ENCODE measurements at places on chromosomes 1 and 21. TPM values are rescaled to one million over a fixed set of nuclear protein-coding genes. Genes with fewer than 3 reads are reported as not detected.
A peak's percentile ranks its signal among the peaks of the same experiment; 100 is the strongest.

The TGFB2 gene
- not detected for polyA plus RNA-seq

The TAS1R3 gene
- polyA plus RNA-seq, result 0.28 TPM

The PLA2G2F gene
- not detected for polyA plus RNA-seq

The GREM2 gene
- 0.61 TPM for polyA plus RNA-seq

The CHIT1 gene
- not detected for polyA plus RNA-seq

The KIF17 gene
- polyA plus RNA-seq, result not detected

The SSX2IP gene
- 8.5 TPM for polyA plus RNA-seq

The GJA9 gene
- polyA plus RNA-seq, result not detected

The TMCO4 gene
- polyA plus RNA-seq, result 18.2 TPM

The RAVER2 gene
- polyA plus RNA-seq, result 1.5 TPM

The ATAD3C gene
- 4.3 TPM for polyA plus RNA-seq

The PCP4L1 gene
- not detected for polyA plus RNA-seq

The OR2T35 gene
- not detected for polyA plus RNA-seq

DNA sequence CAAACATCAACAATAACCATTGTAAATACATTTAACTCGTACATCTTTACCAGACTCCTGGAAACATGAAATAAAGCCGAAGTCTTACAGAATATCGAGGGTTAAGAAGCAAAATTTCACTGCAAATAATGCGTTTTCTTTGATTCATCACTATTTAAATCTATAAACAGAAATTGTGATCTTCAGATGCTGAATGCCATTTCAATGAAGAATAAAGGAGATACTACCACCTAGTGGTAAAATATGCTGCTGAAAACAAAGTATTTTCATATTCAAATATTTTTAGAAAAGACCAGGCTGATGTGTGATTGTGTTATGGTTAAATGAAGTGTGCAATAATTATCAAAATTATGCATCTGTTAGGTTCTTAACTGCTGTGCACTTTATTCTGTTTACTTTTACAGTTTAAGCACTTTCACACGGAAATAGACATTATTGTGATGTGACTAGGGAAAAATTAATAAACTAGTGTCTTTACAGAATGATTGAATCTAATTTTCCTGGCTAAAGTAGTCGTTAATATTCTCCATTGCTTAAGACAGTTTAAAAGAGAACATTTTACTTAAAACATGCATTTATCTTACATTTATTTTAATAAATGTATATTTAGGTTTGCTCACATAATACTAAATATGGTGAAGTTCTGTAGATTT, 1093.1 kb downstream of the MRPL39 start:
- H3K36me3 ChIP-seq, result no peaks in the 10 kb centered on the region
- DNase-seq, result peak; percentile 8
- no peaks in the 10 kb centered on the region for H3K27me3 ChIP-seq
- H3K27ac ChIP-seq, result no peak overlapping the region

- no peaks in the 10 kb centered on the region for H3K36me3 ChIP-seq
- H3K4me1 ChIP-seq, result peaks cover 2% of the 10 kb centered on the region
- H3K27ac ChIP-seq, result no peak overlapping the region
Measured at GRCh38 chr1:230861970-230862595, 6.2 kb downstream of the C1orf198 start.

- DNase-seq, result no peak
- H3K4me3 ChIP-seq, result no peak overlapping the region
- H3K27ac ChIP-seq, result no peak overlapping the region
- H3K27me3 ChIP-seq, result no peaks in the 10 kb centered on the region
Measured at GRCh38 chr21:27812279-27812678, 845.4 kb upstream of the ADAMTS5 start.

DNA sequence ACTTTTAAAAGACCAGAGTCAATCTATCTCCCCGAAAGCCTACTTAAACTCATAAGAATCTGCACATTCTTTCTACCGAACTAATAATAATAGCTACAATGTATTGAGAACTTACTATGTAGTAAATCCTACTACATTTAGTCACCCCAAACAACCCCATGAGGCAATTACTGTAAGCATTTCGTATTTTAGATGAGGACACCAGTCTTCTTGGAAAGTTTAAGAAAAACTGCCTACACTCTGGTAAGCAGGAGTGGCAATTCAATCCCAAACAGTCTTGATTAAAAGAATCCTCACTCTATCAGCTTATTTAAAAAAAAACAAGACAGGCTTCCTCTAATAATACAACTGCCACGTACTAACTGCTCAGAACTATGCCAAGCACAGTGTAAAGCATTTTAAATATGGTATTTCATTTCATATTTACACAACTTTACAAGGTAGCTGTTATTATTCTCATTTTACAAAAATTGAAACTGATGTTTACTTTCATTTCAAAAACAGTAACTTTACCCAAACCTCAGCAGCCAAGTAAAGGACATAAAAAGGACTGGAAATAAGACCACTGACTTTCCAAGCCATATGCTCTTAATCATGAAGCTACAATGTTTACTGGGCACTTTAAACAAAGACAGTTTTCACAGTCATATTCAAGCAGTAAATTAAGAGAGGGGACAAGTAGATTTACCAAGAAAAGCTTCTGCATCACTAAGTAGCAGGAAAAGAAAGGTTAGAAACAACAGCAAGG, 13.9 kb downstream of the ARID4B start:
- no peak overlapping the region for H3K4me3 ChIP-seq
- DNase-seq, result no peak
- peaks cover 65% of the 10 kb centered on the region for H3K4me1 ChIP-seq
- no peaks in the 10 kb centered on the region for H3K36me3 ChIP-seq
- no peaks in the 10 kb centered on the region for H3K27me3 ChIP-seq

DNA sequence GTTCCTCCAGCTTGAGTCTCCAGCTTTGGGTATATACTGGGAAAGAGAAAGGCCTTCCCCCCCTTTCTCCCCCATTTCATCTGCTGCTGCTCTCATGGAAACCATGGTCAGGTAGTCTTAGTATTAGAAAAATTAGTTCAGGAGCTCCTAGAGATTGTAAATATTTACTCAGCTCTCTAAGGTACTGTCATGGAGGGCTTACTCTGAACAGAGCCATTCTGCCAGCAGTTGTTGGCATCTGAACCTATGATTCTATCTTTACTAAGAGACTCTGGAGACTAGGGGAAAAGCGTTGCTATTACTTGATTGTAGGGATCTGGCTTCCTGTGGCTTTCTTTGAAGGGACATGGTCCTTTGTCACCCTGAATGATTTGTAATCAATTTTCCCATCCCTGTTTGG, 6.1 kb downstream of the INTS3 start:
- DNase-seq, result no peak
- H3K36me3 ChIP-seq, result peaks cover 5% of the 10 kb centered on the region
- no peak overlapping the region for H3K4me3 ChIP-seq
- no peak overlapping the region for H3K27ac ChIP-seq

DNA sequence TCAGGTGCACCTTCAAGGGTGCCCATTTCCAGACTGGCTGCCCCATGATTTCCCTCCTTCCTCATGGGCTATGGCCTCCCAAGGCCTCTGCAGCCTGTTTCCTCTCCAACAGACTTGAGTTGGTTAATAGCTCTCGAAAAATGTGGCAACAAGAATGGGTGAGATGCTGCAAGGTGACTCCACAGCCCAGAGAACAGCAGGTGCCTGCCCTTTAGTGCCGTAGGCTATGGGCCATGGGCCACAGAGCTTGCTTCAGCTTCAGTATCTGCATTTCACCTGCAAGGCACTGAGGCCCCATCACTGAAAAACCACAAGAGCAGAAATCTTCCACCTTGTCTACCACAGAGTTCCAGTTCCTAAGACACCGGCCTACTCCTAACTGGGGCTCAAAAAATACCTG, 122.0 kb downstream of the ETS2 start:
- no peaks in the 10 kb centered on the region for H3K4me1 ChIP-seq
- H3K27ac ChIP-seq, result no peak overlapping the region
- H3K27me3 ChIP-seq, result no peaks in the 10 kb centered on the region
- no peaks in the 10 kb centered on the region for H3K36me3 ChIP-seq
- H3K4me3 ChIP-seq, result no peak overlapping the region

GRCh38 chr1:180778782-180779398, 133.8 kb upstream of the KIAA1614 start:
- no peak overlapping the region for H3K27ac ChIP-seq
- no peak overlapping the region for H3K4me3 ChIP-seq
- no peaks in the 10 kb centered on the region for H3K36me3 ChIP-seq
- DNase-seq, result no peak

- no peaks in the 10 kb centered on the region for H3K27me3 ChIP-seq
- H3K4me1 ChIP-seq, result no peaks in the 10 kb centered on the region
- no peaks in the 10 kb centered on the region for H3K36me3 ChIP-seq
- no peak overlapping the region for H3K27ac ChIP-seq
- no peak overlapping the region for H3K4me3 ChIP-seq
Measured at GRCh38 chr1:209593747-209594146, 10.2 kb downstream of the CAMK1G start.

DNA sequence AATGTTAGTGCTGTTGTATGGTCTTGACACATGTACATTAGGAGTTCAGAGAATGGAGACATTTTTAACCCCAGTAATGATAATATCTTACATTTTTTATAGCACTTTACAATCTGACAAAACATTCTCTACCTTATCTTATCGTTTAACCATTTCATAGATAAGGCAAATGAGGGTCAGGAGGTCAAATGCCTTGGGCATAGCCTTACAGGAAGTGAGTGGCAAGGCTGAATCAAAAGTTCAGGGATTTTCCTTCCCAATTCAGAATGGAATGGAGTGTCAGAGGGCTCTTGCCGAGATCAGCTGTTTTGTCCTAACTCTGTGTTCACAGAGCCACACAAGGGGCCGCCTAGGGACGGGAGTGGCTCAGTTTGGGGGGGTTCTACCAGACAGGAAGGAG, 57.6 kb upstream of the AK4 start:
- H3K27ac ChIP-seq, result no peak overlapping the region
- DNase-seq, result no peak
- H3K36me3 ChIP-seq, result no peaks in the 10 kb centered on the region

- DNase-seq, result no peak
- no peak overlapping the region for H3K27ac ChIP-seq
- no peaks in the 10 kb centered on the region for H3K27me3 ChIP-seq
- peaks cover 29% of the 10 kb centered on the region for H3K4me1 ChIP-seq
- no peaks in the 10 kb centered on the region for H3K36me3 ChIP-seq
Measured at GRCh38 chr21:42733874-42734273, 80.5 kb downstream of the PDE9A start.

DNA sequence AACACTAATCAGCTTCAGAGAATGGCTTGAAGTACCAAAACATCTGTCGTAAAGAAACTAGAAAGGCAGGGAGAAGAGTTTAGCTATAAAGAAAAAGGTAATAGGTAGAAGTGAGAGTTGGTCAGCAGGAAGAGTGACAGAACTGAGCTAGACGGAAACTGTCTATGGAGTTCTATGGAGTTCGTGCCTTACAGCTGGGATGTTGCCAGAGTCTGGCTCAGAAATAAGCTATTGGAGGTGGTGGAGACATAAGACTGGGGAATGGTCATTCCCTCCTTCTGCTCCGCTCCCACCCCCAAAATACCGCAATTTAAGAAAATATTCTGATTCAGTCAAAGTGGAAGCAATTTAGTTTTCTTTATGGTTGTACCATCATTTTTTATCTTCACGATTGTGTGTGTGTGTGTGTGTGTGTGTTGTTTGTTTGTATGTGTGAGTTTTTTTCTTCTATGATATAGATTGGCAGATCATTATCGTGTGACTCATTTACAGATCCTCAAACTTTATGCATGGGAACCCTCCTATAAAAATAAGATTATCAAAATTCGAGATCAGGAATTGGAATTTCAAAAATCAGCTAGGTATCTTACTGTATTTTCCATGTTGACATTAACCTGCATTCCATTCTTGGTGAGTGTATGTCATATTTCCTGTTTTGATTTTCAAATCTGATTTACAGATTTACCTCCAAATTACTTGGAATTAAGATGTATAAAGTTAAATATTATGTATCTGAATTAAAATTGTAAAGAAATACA, 79.0 kb downstream of the HSPA13 start:
- H3K27me3 ChIP-seq, result no peaks in the 10 kb centered on the region
- DNase-seq, result no peak
- no peak overlapping the region for H3K27ac ChIP-seq
- H3K4me1 ChIP-seq, result no peaks in the 10 kb centered on the region
- H3K36me3 ChIP-seq, result no peaks in the 10 kb centered on the region

DNA sequence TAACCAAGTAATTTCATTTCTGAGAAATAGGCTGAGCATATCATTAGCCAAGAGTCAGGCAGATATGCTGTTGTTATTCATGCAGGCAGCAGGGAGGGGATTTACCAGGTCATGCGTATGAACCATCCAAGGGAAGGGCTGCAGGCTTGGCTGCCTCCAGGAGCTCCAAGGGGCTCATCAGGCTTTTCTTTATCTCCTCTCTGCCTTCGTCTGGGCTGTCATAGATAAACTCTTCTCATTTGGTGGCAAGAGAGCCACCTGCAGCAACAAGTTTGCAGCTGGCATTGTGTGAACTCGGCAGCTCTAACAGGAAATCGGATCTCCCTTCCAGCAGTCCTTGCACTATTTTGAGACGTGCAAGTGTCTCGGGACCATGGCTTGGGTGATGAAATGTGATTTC, 7.5 kb downstream of the CCDC27 start:
- no peaks in the 10 kb centered on the region for H3K36me3 ChIP-seq
- no peak overlapping the region for H3K4me3 ChIP-seq
- H3K4me1 ChIP-seq, result no peaks in the 10 kb centered on the region
- DNase-seq, result no peak
- no peaks in the 10 kb centered on the region for H3K27me3 ChIP-seq

- H3K4me3 ChIP-seq, result peak overlapping the region; percentile 93
- peaks cover 8% of the 10 kb centered on the region for H3K36me3 ChIP-seq
- H3K27ac ChIP-seq, result peak overlapping the region; percentile 91
- H3K27me3 ChIP-seq, result no peaks in the 10 kb centered on the region
Measured at GRCh38 chr21:25733859-25734653, 648 bp downstream of the ATP5PF start.

- no peak for DNase-seq
- no peaks in the 10 kb centered on the region for H3K36me3 ChIP-seq
- no peak overlapping the region for H3K27ac ChIP-seq
- no peaks in the 10 kb centered on the region for H3K4me1 ChIP-seq
Measured at GRCh38 chr21:39955326-39955725, 88.1 kb downstream of the PCP4 start.

DNA sequence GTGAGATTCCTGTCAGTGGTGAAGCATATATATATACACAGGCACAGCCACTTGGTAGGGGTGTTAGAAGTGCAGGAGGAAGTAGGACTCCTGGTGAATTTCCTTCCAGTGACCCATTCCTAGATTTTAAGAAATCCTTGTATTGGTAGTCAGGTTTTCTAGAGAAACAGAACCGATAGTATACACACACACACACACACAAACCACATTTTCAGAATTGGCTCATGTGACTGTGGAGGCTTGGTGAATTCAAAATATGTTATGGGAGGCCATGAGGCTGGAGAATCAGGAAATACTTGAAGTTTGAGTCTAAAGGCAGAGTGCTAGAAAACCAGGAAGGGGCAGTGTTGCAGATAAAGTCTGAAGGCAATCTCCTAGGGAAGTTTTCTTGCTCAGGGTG, 114.2 kb downstream of the FCRL5 start:
- H3K36me3 ChIP-seq, result no peaks in the 10 kb centered on the region
- no peak for DNase-seq
- H3K4me1 ChIP-seq, result no peaks in the 10 kb centered on the region
- no peak overlapping the region for H3K27ac ChIP-seq
- H3K4me3 ChIP-seq, result no peak overlapping the region
- H3K27me3 ChIP-seq, result no peaks in the 10 kb centered on the region
